ENCODE measurements at places on chromosomes 3 and 15.
A peak's percentile ranks its signal among the peaks of the same experiment; 100 is the strongest.

- no peak for DNase-seq
Measured at GRCh38 chr15:38253351-38253781, 730 bp downstream of the SPRED1 start.

DNA sequence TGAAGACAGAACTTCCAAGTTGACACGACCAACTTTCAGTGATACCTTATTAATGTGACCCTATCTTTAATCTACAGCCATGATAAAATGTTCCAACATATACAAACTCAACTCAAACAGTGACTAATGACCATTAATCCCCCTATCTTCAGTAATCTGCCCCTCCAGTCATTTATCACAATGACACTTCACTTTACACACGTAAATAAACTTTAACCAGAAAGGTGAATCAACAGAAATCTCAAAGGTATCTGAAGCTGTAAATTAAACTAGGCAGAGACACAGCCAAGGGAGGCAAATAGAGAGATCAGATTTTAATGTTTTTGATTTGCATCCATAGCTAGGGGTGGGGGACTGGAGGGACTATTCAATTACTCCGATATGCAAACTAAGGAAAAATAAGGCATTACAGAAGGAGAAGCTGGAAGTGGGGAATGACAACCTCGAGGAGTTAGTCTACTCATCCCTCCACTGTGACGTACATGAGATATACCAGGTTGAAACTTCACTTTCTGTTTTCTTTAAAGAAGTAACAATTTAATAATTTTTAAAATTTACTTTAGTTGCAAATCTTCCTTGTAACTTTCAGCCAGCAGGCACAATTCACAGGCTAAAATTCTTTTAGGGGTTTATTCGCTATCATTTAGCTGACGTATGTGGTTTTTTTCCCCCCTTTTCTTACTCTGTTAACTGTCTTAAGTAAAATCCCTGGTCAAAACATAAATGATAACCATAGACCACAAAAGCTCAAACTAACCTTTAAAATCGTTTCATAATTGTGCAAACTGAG lies 751.0 kb downstream of the ROBO1 start:
- DNase-seq, result no peak

- no peak for DNase-seq
Measured at GRCh38 chr15:41462084-41462795, 31.4 kb upstream of the ITPKA start.

GRCh38 chr15:98067339-98067738 lies 106.8 kb downstream of the ARRDC4 start:
- DNase-seq, result no peak

GRCh38 chr3:59854061-59854709 lies 804.4 kb upstream of the CFAP20DC start:
- DNase-seq, result no peak

- no peak for DNase-seq
Measured at GRCh38 chr3:14289590-14290461, 111.2 kb downstream of the LSM3 start.

GRCh38 chr3:8764528-8764927 lies 4.9 kb downstream of the OXTR start:
- no peak for DNase-seq

DNA sequence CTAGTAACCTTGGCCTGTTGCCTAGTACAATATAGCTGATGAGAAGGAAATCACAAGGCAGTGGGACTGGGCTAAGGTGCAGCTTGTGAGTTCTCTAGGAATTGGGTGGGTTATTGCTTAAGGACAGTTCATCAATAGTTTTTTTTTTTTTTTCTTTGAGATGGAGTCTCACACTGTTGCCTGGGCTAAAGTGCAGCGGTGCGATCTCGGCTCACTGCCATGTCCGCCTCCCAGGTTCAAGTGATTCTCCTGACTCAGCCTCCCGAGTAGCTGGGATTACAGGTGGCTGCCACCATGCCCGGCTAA lies 11.5 kb downstream of the ACKR2 start:
- DNase-seq, result no peak

- peak; percentile 26 for DNase-seq
Measured at GRCh38 chr3:45224824-45225464, 1.1 kb downstream of the TMEM158 start.

GRCh38 chr3:73423116-73423515 lies 201.6 kb downstream of the PDZRN3 start:
- no peak for DNase-seq

- no peak for DNase-seq
Measured at GRCh38 chr3:80492162-80492561, 724.4 kb upstream of the ROBO1 start.

- DNase-seq, result peak; percentile 31
Measured at GRCh38 chr15:70142322-70143191, 44.8 kb upstream of the TLE3 start.

GRCh38 chr3:143151004-143151731 lies 31.6 kb downstream of the CHST2 start:
- no peak for DNase-seq

GRCh38 chr15:96625256-96625655 lies 294.8 kb downstream of the NR2F2 start:
- no peak for DNase-seq

DNA sequence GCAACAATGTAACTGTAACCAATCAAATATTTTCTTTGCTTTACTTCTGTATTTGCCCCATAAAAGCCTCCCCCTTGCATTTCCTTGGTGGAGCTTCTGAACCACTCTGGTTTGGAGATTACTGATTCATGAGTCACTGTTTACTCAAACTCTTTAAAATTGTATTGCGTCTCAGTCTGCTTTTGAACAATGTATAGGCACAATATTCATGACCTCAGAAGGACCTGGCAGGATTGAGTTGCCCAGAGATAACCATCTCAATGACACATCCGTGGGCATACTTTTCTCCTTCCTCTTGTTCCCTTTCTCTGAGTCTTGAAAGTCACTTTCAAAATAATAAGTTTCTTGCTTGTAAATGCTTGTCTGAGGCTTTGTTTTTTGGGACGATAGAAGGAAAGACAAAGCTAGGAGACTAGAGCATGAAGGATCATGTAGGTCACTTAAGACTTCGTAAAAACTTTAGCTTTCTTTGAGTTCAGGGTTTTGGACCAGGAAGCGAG lies 57.1 kb upstream of the POU1F1 start:
- no peak for DNase-seq

DNA sequence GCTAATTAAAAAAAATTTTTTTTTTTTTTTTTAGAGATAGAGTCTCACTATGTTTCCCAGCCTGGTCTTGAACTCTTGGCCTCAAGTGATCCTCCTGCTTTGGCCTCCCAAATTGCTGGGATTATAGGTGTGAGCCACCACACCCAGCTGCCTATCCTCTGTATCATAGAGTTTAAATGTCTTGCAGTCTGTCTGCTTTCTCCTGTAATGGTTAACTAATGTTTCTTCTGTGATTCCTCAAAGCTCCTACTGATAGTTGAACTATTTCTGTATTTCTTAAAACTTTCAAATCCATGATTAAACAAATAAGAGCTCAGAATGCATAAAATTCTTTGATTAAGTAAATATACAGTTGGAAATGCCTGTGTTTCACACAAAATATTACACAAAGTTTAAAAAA lies 115.4 kb upstream of the TPM1 start:
- no peak for DNase-seq

DNA sequence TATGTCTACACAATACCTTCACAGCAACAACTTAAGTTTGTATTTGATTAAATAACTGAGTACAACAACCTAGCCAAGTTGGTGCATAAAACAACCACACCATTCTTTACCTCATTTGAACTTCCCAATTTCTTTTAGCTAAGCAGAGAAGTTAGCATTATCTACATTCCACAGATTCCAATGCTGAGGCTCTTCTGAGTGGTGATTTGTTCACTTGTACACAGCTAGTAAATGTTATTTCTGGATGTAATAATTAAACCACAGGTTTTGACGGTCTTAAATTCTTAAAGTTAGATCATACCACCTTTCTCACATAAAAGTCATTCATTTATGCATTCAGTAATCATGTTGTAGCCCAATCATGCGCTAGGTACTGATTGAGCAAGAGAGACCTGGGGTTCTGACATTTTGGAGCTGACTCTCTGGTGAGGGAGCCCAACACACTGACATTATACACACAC lies 102.5 kb downstream of the SST start:
- DNase-seq, result no peak

- DNase-seq, result no peak
Measured at GRCh38 chr3:72636969-72637597, 211.2 kb downstream of the SHQ1 start.

DNA sequence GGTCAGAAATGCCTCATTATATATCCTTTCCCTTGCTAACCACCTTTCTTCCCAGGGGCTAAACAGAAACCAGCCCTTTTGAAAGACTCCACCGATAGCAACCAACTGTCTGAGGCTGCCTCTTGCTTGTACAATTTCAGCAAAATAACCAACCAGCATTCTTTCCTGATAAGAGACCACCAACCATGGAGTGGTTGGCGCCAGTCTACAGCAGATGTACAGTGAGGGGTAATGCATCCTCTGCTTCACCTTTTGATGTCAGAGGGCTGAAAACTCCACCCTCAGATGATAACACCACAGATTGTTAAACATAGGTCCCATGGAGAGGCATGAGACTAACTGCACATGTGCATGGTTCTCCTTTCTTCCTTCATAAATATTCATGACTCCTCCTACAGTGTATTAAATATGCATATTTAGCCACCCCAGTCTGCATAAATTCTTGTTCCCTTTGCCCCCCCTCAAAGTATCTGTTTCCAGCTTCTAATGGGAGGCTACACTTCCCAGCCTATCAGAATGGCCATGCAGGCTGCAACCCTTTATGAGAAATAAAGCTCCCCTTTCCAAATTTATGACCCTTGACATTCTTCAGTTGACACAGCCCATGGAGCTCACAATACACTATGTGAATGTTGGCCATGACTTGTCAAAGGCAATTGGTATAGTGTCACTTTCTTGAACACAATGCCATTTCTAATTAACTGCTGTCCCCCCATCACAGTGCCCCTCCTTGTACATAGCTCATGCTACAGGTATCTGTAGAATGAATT lies 48.3 kb downstream of the GABRB3 start:
- DNase-seq, result no peak

DNA sequence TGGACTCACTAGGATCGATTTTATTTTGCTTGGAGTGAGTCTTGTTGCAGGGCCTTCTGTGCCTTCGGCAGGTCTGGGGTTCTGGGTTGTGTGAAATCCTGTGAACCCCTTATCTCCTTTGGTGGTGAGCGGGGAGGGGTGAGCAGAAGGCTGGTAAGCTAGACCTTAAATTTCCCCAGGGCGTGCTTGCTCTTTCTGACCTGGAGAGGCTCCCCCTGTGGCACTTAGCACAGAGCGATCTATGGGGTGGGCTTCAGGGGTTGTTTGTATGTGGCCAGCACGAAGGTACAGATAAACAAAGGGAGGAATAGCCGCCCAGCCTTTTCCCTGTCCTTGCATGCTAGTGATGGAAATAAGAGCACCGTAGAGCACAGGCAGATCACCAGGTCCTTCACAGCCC lies 11.8 kb downstream of the CACNA2D3 start:
- DNase-seq, result no peak

GRCh38 chr3:35817216-35817615 lies 177.9 kb downstream of the ARPP21 start:
- no peak for DNase-seq

GRCh38 chr3:178272841-178273240 lies 263.4 kb upstream of the KCNMB2 start:
- DNase-seq, result no peak

- DNase-seq, result no peak
Measured at GRCh38 chr15:25176616-25176923, 221.8 kb downstream of the SNRPN start.

DNA sequence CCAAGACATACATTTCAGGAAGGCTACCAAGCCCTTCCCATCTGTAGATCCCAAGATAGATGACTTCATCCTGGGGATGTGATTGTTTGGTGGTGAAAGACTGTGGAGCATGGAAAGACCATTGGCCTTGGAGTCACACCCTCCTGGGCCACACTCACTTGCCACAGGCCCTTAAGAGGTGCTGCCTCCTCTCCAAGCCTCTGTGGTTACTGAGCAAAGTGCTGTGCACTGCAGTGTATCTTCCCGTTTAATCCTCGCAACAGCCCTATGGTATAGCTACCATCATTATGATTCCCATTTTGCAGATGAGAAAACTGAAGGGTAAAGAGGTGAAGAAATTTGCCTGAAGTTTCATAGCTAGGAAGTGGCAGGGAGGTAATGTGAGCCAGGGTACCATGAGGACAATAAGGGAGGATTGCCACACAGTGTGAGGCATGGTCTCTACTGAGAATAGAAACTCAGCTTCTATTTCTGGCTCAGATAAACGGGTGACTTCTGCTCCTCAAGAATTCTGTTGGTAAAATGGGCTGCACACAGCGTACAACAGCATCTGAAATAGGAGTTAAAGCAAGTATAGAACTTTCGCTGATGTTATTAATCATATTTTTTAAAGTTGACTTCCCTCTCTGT lies 23.9 kb upstream of the RHO start:
- DNase-seq, result no peak

- DNase-seq, result no peak
Measured at GRCh38 chr15:44295750-44296431, 7.4 kb downstream of the GOLM2 start.

DNA sequence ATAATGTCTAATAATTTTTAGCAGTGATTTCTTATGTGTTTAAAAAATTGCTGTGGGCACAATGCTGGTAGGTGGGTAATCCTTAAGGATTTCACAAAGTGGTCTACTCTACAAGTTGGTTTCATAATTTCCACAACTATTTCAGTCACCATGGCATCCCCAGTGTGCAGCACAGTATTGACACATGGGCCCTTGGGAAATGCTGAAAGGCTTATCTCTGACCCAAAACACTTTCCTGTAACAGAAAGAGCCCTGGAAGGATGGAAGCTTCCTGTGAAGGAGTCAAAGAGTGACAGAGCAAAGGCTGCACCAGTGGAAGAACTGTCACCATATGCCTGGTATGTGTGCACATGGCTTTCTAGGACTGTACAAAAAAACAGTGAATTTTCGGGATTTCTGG lies 153.7 kb downstream of the ANO10 start:
- DNase-seq, result no peak

DNA sequence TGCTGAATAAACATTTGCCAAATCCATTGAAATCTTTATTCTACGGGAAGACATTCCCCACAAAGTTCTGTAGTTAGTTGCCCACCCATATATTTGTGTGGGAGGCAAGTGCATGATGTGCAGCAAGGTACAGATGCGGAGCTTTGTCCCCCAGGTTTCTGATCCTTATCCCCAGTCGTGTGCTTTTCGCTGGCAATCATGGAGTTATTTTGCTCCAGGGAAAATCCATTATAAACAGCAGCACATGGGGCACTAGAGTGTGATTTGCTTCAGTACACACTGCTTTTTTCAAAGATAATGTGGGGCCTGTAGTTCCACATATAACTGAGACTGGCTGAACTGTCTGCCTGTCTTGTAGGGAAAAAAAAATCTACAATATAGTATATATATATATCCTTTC lies 132.1 kb downstream of the FEZF2 start:
- no peak for DNase-seq
